ENCODE measurements at places on chromosomes 11 and 22.
A peak's percentile ranks its signal among the peaks of the same experiment; 100 is the strongest.

GRCh38 chr11:68837583-68838571 is 3.8 kb downstream of the CPT1A start:
- DNase-seq: no peak

- no peak for DNase-seq
Measured at GRCh38 chr11:1435820-1436467, 46.2 kb downstream of the BRSK2 start.

DNA sequence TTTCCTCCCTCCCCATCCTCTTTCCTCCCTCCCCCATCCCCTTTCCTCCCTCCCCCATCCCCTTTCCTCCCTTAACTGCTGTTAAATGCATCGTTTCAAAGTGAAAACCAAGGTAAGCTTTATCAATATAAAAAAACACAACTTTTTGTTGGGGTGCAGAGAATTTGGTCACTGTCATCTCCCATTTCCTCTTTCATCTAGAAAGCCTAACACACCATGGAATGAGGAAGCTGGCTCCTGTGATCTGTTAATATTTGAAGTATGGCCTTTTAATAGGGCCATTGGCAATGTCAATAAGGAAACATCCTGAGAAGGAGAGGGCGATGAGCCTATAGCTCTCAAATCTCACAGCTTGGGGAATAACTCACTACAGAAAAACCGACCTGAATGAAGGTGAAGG is 7.0 kb downstream of the EXPH5 start:
- peak; percentile 32 for DNase-seq

DNA sequence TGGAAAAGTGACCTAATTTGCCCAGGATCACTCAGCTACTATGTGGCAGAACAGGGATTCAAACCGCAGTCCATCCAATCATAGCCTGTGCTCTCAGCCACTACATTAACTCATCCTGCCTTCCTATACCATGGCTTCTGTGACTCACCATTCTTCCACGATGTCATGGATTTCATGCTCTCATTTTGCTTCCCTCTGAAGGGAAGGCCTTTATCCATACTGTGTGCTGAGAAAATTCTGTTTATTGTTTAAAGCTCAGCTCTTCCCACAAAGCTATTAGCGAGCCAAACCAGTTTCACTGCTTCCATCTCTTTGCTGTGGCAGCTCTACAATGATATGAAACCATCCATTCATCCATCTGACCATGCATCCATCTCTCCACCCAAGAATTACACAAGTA is 289.9 kb downstream of the TENM4 start:
- no peak for DNase-seq

DNA sequence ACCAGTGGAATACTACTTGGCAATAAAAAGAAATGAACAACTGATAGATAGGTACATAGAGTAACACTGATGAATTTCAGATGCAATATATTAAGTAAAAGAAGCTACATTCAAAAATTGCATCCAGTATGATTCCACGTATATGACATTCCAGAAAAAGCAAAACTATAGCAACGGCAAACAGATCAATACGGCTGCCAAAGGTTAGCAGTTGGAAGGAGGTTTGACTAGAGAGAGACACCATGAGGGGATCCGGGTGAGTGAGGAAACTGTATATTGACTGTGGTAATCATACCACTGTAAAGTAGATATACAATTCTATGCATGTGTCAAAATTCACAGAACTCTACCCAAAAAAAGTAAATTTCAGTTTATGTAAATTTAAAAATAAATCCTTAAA is 28.7 kb downstream of the CADM1 start:
- no peak for DNase-seq
